ENCODE measurements at places on chromosomes 4 and X.

DNA sequence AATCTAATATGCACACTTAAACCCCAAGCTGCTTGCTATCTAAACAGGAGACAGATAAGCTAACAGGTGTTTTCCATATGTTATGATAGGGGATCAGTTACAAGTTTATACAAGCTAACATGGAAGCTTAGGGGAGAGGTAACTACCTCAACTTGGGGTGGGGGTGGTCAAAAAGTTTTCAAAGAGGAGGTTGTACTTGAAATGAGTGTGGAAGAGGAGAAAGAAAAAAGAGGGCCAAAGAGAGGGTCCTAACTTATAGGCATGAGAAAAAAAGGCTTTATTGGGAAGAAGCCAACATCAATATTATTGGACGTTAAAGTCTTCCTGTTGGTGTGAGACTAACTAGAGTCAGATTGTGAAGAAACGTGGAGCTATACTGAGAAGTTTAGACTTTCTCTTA lies 205.9 kb downstream of the NDST4 start:
- no peak for DNase-seq

DNA sequence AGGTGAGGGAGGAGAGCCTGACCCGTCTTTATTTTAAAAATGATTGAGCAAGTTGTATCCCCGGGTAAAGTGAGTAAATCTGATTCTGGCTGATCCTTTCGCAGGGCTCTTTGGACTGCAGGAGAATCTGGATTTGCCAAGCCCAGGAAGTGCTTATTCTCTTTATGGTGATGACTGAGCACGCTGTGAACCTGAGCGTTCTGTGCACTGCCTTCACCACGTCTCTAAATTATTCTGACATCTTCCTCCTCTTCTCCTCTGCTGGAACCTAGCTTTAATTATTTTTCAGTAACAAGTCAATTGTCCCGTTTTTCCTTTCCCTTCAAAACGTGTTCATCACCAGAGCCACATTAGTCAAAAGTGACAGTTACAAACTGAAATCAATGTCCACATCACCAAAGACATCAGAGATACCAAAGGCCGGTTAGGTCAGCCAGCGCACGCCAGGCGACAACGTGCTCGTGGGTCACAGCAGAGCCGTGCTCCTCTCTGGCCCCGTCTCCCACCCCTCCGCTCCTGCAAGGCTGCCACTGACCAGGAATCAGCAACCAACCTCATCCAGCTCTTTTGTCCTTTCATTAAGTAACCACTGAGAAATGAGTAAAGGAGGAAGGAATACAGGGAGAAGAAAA lies 74.3 kb downstream of the DCTD start:
- DNase-seq = no peak

DNA sequence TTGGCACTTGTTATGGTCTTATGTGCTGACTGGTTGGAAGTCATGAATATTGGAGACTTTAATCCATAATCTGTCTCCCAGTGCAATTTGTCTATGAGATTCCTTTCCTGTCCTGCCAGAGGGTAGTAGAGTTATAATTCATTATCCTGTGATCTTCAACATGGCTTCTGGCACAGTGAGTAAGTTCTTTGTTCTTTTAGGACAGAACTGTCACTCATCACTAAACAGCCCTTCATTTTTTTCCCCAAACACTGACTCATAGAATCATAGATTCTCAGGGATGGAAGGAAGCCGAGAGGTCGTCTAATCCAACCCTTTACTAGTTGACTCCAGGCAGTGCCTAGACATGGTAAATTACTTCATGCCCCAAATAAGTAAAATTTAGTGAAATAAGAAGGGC lies 78.4 kb downstream of the LUZP4 start:
- DNase-seq = no peak

- no peak for DNase-seq
These were observed 391.0 kb downstream of the SPRY1 start for GRCh38 chr4:123787512-123788080.

GRCh38 chr4:7074426-7074825 lies 6.6 kb upstream of the GRPEL1 start:
- DNase-seq = no peak

DNA sequence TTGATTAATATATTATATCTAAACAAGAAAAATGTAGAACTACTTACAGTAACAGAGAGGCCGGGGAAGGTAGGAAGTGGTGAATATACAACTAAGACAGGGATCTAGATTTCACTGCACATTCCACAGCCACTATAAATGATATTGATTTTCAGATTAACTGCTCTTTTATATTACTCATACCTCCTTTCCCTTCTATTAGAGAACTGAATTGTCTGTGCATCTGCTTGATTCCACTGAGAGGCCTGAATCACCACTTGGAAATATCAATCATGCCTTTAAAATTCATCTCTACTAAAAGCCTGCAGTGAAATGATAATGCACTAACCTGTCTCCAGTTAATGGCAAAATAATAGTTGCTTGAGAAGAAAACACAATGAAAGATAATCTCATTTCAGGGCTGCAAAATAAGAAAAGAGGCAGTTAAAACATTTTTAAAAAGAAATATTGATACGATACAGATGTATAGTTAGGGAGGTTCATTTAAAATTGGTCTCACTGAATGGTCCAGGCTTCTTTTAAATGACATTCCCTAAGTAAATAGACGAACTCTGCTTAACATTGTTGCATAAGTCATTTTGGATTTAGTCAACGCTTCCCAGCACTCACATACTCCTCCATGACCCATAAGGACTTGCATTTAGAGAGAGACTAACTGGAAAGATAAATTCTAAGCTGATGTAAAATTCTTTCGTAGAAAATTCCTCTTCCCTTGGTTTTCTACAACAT lies 3.8 kb downstream of the ANTXR2 start:
- no peak for DNase-seq

- DNase-seq = no peak
These were observed 47.9 kb downstream of the COX18 start for GRCh38 chr4:73021634-73022033.

DNA sequence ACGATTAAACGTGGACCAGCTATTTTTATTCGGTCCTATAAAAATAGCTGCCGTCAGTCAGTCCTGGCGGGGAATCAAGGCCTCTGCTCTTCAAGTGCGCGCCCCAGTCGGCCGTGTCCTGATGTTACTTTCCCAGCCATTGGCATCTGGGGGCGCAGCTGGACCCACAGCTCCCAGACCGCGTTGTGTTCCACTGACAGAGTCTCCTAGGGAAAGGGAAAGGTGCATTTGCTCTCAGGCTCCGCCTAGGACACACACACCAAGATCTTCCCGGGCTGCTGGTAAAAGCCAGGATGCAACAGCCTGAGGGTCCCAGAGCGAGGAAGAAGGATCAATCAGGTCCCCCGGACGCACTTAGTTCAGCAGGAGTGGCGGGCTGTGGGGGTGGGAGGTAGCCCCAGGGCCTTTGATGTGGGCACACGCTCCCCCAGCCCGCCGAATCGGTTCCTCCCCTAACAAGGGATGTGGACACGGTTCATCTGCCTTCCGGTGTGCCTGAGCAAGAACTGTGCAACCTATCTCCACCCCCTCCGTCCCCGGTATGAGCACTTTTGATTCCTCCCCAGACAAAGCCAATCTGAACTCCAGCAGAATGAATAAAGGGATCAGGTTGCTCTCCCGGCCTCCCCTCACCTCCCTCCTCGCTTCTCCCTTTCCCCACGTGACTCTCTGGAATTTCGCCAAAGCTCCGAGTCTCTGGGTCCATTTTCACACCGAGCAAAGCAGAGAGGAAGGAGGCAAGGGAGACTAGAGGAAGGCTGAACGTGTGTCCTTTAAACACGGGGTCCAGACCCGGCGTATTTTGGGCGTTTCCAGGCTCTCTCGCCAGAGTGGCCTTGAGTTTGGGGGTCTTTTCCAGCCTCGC lies 626 bp upstream of the FRAS1 start:
- no peak for DNase-seq

DNA sequence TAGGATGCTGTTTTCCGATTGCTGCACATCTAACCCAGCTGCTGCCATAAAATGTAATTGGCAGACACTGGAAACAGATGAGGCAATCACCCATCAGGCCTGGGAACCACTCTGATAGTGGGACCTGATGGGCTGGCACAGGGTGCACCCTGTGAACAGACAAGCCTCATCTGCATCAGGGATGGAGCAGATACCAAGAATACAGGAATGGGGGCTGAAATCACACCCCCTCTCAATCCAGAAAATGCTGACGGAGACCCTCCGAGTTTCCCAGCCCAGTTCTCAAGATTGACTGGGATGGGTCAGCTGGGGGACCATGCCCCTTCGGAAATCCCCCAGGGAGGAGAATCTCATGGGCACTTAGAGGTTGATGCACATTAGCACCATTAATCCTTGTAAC lies 28.8 kb upstream of the PPP2R2C start:
- DNase-seq = no peak

DNA sequence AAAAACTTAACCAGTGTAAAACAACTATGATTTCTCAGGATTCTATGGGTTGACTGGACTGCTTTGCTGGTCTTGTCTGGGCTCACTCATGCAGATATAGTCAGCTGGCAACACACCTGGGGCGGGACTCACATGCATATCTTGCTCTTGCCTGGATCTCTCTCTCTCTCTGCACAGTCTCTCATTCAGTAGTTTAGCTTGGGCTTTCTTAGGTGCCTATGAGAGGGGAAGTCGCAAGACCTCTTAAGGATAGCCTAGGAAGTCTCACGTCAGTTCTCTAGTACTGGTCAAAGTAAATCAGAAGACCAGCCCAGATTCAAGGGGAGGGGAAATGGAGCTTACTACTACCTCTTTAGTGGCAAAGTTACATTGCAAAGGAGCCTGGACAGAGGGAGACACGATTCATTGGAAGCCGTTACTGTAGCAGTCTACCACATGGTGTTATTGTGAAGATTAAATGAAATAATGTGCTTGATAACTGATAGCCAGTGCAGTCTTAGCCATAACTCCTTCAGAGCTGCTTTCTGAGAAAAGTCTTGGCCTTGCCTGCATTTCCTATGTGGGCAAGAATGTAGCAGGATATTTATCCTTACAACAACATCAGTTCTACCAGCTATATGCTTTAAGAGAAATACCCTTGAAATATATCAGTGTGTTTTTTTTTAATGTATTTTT lies 2.1 kb downstream of the COPS4 start:
- DNase-seq = no peak

DNA sequence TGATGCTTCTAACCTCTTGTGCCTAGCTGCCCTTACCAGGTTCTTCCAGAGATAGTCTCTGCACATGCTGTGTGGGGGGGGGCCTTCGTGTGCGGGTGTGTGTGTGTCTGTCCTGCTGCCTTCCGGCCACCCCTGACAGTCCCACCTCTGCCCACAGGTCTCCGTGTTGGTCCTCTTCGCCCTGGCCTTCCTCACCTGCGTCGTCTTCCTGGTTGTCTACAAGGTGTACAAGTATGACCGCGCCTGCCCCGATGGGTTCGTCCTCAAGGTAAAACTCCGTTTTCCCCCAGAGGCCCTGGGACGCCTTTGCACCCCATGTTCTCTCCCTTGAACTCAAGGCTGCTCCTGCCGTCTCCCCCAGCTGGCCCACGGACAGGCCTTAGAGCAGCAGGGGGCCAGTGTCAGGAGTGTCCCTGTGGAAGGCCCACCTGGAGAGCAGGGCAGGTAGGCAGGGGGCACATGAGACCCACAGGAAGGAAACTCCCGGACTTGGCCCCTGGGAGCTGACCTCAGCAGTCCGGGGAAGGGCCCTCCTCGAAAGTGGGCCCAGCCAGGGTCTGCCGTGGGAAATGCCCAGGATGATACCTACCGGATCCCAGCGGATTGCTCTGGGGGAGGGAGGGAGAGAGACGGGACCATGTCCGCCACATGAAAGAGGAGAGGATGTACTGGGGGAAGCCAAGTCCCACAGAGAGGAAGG lies 22.7 kb downstream of the NSG1 start:
- no peak for DNase-seq

- DNase-seq = no peak
These were observed 105.6 kb downstream of the ANXA10 start for GRCh38 chr4:168197926-168198325.
